GM12891 (cell line): ENCODE measurements at places on chromosomes 1 and 21.

DNA sequence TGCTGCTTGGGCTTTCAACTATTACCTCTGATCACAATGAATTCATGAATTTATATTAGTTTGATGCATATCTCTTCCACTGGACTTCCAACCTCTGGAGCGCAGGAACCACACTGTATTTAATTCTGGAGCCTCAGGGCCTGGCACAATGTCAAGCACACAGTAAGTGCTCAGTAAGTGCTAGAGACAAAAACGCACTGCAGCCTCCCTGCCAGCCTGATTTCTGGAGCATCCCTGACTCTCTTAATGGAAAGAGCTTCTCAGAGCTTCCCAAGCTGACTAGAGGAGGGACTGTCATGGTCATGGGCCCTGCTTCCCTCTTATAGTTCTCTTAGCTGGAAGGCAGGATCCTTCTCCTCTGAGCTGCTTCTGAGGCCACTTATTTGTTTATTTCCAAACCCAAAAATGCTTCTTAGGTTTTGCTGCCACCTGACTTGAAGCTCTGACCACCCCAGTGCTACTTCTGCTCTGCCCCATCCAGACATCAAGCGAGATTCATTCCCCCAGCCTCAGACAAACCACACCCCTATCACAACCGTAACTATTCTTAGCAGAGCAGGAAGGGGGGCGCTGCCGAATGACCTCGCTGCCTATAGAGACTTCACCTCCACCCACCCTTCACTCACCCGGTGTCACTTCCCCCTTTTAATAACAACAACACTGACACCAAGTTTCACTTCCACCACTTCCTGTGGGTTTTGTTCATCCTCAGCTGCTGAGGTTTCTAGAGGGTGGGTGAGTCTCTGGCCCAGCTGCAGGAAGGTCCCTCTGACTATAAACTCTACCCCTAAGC lies 33.6 kb downstream of the NUAK2 start:
- peak; percentile 74 for DNase-seq

DNA sequence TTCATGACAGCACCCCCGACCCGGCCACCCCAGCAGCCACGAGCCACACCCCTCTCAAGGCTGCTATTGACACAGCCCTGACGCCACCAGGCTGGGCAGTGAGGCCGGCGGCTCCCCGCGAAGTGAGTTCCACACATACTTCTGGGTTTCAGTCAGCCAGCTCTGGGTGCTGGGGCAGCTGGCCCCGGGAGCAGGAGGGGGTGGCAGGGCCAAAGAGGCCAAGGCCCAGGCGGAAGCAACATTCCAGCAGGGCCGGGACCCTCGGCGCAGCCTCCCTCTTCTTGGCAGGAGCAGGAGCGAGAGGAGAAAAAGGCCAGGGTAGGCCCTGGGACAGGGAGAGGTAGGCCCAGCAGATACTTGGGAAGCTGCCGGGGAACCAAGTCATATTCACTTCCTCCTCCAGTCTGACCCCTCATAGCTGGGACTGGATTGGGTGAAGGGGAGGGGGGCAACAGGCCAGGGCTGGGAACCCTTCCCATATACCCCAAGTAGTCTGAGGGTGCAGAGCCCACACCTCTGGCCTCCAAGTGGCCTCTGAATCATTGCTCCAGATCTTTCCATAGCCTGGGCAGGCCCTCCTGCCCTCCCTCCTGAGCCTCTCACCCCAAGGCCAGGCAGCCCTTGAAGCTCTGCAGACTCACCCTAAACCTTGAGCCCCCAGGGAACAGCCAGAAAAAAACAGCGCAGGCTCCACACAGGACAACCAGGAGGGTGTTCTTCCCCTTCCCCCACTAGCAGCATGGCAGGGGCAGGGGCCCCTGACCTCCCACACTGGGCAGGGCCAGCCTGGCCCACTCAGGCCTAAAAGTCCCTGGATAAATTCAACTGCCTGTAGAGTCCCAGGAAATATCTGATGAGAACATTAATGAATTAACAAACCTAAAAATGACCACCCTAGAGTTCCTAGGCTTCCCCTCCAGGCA lies 5.7 kb downstream of the HSPG2 start:
- DNase-seq, result no peak

DNA sequence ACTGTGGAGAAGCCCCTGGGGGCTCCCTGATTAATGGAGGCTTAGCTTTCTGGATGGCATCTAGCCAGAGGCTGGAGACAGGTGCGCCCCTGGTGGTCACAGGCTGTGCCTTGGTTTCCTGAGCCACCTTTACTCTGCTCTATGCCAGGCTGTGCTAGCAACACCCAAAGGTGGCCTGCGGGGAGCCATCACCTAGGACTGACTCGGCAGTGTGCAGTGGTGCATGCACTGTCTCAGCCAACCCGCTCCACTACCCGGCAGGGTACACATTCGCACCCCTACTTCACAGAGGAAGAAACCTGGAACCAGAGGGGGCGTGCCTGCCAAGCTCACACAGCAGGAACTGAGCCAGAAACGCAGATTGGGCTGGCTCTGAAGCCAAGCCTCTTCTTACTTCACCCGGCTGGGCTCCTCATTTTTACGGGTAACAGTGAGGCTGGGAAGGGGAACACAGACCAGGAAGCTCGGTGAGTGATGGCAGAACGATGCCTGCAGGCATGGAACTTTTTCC lies 24.8 kb downstream of the PCSK9 start:
- DNase-seq, result no peak

DNA sequence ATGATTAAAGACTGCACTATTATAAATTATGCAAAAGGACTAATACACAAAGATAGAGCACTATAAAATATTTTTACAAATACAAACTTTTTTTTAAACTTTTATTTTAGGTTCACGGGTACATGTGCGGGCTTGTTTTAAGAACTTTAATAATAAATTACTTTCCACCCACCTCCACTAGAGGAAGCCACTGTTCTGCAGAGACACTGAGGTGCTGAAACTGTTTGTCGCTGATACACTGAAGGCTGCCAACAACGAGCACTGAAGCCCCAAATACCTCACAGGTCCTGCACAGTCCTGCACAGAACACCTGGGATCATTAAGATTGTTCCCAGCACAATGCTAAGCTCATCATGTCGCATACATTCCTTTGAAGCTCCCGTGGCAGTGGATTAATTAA lies 19.9 kb downstream of the COA6 start:
- no peak for DNase-seq

DNA sequence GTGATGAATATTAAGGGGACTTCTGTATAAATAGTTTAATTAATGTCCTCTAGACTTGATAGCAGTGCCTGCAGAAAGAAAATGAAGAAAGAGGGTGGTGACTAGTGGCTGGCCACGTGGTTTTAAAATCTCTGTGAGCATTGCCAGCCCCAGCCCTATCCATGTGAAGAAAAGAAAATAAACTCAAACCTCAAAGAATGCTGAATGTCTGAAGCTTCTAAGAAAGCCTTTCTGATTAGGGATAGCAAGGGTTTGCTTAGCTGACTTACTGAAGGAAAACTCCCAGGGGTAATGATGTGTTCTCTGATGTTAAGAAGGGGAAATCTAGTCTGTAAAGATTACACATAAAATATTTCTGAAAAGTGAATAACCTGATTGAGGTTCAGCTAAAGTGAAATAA lies 31.8 kb downstream of the ADGRL2 start:
- no peak for DNase-seq

GRCh38 chr1:31762726-31763670 lies 1.1 kb downstream of the ADGRB2 start:
- DNase-seq, result peak; percentile 61
